ENCODE measurements at places on chromosomes 1 and 21. TPM values are rescaled to one million over a fixed set of nuclear protein-coding genes. Genes with fewer than 3 reads are reported as not detected.

GRCh38 chr1:15160626-15161025 is 7.1 kb downstream of the TMEM51 start:
- DNase-seq = no peak

GRCh38 chr1:185419718-185420117 is 102.7 kb upstream of the IVNS1ABP start:
- DNase-seq = no peak

DNA sequence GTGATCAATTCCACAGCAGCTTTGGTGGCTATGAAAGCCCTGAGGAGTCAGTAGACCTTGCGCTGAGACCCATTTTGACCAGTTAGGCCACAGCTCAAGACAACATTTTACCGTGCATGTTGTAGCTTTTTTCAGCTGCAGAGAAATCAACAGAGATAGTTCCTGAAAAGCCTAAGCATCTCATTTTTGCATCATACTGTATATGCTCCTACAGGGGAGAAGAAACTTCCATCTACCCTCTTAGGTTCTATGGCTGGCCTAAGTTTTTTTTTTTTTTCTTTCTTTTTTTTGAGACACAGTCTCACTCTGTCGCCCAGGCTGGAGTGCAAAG is 24.8 kb upstream of the EYA3 start:
- no peak for DNase-seq

The CLDN19 gene
- total RNA-seq = not detected

The HFM1 gene
- 6.0 TPM for total RNA-seq

- DNase-seq = no peak
These were observed 4.9 kb downstream of the MACO1 start for GRCh38 chr1:25435397-25436108.

DNA sequence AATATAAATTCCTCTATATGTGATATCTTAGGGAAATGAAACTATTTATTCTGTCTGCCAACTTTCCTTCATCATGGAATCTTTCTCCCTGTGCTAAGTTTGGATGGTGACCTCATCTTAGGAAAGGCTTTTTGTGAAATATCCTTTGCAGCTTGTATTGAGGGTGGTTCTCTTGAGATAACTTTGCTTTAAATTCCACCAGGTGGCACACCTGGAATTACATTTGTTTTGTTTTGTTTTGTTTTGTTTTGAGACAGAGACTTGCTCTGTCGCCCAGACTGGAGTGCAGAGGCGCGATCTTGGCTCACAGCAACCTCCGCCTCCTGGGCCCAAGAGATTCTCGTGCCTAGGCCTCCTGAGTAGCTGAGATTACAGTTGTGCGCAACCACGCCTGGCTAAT is 7.6 kb upstream of the CD1A start:
- DNase-seq = no peak

The C1QB gene
- 36.9 TPM for total RNA-seq

DNA sequence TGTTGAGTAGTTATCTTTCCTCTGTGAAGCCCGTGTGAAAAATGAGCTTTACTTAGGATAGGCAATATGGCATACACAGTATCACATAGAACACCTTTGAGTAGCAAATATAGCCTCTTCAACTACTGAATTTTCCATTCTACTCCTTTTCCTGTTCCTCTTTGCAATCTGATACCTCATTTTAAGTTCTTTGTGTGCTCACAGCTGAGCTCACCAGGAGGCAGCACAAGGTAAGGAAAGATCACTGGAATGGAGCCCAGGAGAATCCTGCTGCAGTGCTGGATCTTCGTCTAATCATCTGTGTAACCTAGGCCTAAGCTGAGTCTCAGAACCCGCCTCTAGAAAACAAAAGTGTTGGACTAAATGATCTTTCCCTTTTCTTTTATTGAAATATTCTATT is 171.0 kb downstream of the LRRC40 start:
- no peak for DNase-seq

The WNT4 gene
- total RNA-seq = 1.1 TPM

The RXFP4 gene
- total RNA-seq = not detected

- DNase-seq = no peak
These were observed 13.6 kb upstream of the LAMTOR5 start for GRCh38 chr1:110420874-110421793.

DNA sequence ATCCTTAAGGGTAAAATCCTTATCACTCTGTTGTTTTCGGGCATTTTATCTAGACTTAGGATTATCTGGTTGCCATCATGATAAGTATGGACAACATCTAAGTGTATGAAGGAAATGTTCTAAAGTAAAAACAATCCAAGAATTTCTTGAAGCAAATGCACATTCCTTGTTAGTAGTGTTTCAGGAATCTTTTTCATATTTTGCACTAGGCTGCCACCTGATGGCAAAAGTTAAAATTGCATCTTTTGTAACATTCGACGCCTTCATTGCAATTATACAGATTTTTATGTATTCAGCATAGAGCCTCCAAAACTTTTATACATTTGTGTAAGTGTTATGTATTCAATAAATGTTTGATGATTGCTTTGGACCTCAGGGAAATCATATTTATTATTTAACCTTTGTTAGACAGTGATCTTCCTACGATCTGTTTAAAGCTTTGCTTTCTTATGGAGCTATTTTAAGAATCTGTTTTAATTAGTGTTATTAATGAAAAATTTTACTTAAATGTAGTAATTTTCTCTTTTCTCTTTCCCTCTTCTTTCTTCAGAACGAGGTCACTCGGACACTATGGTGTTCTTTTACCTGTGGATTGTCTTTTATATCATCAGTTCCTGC is 49.4 kb upstream of the KIAA1614 start:
- DNase-seq = peak; percentile 16

DNA sequence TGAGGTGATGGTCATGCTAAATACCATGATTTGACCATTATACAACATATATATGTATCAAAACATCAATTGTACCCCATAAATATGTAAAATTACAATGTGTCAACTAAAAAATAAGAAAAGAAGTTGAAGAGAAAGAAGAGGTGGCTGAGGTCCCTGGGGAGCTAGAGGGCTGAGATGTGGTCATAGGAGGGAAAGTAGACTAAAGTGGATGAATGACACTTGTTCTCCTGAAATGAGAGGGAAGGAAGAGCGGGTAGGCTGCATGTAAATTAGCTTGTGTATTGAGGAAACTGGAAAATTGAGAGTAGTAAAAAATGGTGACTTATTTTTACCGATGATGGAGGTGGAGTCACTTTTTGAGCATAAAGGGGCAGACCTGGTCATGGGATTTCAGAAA is 117.0 kb downstream of the ST6GALNAC3 start:
- no peak for DNase-seq

DNA sequence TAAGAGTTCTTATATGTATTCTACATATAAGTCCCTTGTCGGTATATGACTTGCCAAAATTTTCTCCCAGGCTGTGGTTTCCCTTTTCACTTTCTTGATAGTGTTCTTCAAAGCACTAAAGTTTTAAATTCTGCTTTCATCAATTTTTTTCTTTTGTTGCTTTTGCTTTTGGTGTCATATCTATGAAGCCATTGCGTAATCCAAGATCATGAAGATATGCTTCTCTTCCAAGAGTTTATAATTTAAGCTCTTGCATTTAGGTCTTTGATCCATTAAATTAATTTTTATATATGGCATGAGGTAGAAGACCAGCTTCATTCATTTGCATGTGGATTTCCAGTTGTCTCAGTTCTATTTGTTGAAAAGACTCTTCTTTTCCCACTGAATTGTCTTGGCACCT is 22.2 kb downstream of the DESI2 start:
- DNase-seq = no peak

- DNase-seq = no peak
These were observed 52.0 kb downstream of the SLX9 start for GRCh38 chr21:44991538-44992483.

DNA sequence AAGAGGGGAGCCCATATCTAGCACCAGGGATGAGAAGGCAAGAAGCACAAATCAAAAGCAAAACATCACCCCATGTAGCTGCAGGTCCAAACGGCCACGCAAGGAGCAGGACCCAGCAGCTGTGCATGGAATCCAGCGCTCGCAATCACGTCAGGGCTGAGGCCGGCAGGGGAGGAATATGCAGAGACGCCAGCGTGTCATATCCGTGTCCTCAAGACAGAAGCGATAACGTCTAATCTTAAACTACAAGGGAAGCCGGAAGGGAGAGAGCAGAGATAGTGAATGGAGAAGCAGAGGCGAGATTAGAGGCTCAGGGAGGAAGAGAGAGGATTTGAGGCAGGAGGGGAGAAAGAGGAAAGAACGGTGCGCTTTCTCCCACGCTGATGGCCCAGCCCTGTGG is 39.1 kb downstream of the FBXO2 start:
- DNase-seq = no peak

The CD101 gene
- total RNA-seq = 5.3 TPM
